ENCODE measurements at places on chromosomes 12 and 14.

DNA sequence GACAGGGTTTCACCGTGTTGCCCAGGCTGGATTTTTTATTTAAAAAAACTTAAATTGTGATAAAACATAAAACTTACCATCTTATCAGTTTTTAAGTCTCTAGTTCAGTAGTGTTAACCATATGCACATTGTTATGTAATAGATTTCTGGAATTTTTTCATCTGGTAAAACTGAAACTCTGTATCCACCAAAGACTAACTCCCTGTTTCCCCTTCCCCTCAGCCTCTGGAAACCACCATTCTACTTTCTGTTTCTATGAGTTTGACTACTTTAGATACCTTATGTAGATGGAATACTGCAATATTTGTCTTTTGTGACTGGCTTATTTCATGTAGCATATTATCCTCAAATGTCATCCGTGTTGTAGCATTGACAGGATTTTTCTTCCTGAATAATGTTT lies 12.8 kb upstream of the PLEKHG3 start:
- DNase-seq, result no peak

DNA sequence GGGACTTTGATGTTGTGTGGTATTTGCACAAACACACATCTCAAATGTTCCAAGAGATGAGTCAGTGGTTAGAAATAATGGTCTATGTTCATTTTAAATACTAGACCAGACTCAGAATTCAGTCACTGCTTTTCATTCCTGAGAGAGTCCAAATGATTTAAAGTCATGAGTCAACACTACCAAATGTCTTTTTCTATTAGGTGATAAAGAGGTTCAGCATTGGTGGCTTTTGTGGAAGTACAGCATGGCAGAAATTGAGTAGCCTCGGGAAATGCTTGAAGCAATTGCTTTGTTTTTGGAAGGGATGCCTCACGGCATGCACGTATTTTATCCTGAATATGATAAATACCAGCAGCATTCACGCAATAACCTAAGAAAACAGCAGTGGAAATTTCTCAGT lies 115.7 kb downstream of the DIO2 start:
- no peak for DNase-seq

- DNase-seq, result no peak
These were observed 341.8 kb downstream of the C12orf50 start for GRCh38 chr12:87687362-87687761.

DNA sequence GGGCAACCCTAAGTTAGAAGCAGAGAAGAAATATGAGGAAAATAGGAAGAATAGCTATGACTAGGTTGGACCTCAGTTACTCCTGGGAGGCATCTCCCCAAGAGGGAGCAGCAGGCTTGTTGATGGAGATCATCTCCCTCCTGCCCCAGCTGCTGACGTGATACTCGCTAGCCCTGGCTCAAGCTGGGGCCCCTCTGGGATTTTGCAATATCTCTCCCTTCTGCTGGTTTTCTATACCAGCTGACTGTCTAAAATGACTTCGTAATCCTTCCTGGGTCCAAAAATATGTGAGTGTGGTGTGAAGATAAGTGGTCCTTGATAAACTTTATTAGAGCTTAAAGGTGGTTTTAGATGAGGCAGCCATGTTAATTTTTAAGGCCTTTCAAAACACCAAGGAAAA lies 4.5 kb upstream of the HECTD4 start:
- DNase-seq, result no peak

GRCh38 chr14:98408713-98409112 lies 863.3 kb downstream of the BCL11B start:
- no peak for DNase-seq
